Upper lobe of left lung (tissue), 6 donors: ENCODE measurements at places on chromosomes 16 and 17. TPM values are rescaled to one million over a fixed set of nuclear protein-coding genes. Genes with fewer than 3 reads are reported as not detected.

CA7 gene
- total RNA-seq = not detected

- H3K4me1 ChIP-seq = no peaks in the 10 kb centered on the region
- no peak overlapping the region for H3K27ac ChIP-seq
- H3K36me3 ChIP-seq = no peaks in the 10 kb centered on the region
Observed at GRCh38 chr17:77579682-77580081, 378.8 kb upstream of the TNRC6C start.

- H3K4me1 ChIP-seq = peaks cover 16% of the 10 kb centered on the region
- H3K4me3 ChIP-seq = no peak overlapping the region
- no peaks in the 10 kb centered on the region for H3K27me3 ChIP-seq
- H3K36me3 ChIP-seq = no peaks in the 10 kb centered on the region
- H3K27ac ChIP-seq = peak overlapping the region; percentile 14
Observed at GRCh38 chr16:2686912-2687507, 4.7 kb downstream of the KCTD5 start.

- H3K4me3 ChIP-seq = peak overlapping the region; percentile 86
- no peaks in the 10 kb centered on the region for H3K27me3 ChIP-seq
- DNase-seq = no peak
- peaks cover 54% of the 10 kb centered on the region for H3K4me1 ChIP-seq
Observed at GRCh38 chr17:43171586-43172487, 823 bp downstream of the NBR1 start.

- H3K4me3 ChIP-seq = no peak overlapping the region
- H3K36me3 ChIP-seq = no peaks in the 10 kb centered on the region
- no peak for DNase-seq
- H3K4me1 ChIP-seq = no peaks in the 10 kb centered on the region
- no peaks in the 10 kb centered on the region for H3K27me3 ChIP-seq
Observed at GRCh38 chr17:9098242-9098825, 77.0 kb downstream of the NTN1 start.

DNA sequence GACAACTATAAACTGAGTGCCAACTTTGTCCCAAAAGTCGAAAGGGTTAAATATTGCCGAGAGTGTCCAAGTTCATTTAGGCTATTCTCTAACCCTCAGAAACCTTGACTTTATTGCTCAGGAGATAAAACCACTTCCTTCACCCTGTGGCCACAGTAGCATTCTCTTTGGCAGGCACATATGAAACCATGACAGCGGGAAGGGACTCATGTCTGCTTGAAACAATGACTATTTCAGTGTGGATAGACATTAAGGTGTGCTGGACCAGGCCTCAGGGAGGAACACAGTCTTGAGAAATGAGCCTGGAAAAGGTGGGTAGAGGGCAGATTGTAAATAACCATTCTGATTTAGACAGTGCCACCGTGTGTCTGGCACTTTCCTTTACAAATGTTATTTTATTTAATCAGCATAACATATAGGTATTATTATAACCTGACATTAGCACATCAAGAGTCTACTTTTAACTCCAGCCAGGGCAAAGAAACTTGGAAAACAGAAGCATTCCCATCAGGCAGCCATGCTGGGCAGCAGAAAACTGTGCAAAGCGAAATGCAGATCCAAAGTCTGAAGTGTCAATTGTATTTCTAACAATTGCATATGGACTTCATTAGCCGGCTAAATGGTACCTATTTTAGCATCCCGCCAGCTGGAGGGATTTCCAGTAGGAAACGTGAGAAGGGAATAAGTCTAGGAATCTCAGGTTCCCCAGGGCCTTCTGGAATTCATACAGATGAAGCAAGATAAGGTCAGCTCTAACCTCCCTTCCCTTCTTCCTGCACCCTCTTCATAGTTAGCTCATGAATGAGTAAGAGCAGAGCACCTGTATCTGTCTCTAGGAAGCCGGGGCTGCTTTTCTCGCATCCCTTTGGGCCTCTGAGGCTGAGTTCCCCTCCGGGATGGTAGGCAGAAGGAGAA, 212.8 kb upstream of the ELAC2 start:
- no peaks in the 10 kb centered on the region for H3K4me1 ChIP-seq
- no peak for DNase-seq
- H3K27ac ChIP-seq = no peak overlapping the region
- no peaks in the 10 kb centered on the region for H3K36me3 ChIP-seq
- H3K4me3 ChIP-seq = no peak overlapping the region

- H3K4me1 ChIP-seq = peaks cover 40% of the 10 kb centered on the region
- DNase-seq = peak; percentile 56
- H3K27me3 ChIP-seq = no peaks in the 10 kb centered on the region
Observed at GRCh38 chr17:39674702-39675389, 6.6 kb downstream of the PNMT start.
